NCI-H69 (cell line): ENCODE measurements at places on chromosomes 1 and 21.

DNA sequence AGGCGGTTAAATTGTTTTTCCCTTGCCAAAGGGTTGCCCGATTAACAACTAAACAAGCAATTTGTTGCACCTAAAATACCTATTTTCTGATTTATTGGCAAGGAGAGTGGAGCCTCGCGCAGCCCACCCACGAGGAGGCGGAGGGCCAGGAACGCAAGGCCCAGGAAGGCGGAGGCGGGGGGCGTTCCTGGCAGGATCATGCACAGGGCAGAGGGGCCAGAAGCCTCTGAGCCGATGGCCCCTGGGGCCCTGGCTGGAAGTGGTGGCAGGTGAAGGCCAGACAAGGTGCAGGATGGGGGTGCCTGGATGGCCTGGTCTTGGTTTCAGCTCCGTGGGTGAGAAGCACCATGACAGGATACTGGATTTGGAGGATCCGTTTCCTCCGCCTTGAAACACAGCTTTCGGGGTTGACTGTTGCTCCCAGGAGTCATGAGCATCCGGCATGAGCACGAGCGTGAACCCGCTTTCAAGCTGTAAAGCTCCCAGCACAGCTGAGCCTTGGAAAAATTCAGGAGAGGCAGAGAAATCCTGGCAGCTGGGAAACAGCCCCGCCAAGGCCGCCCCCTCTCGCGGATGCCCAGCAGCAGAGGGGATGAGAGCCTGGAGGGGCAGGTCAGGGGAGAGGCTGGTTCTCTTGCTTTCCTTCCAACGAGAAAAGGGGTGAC lies 35.0 kb downstream of the AJAP1 start:
- DNase-seq: no peak

- DNase-seq: no peak
Observed at GRCh38 chr1:154862907-154863306, 7.2 kb downstream of the KCNN3 start.

DNA sequence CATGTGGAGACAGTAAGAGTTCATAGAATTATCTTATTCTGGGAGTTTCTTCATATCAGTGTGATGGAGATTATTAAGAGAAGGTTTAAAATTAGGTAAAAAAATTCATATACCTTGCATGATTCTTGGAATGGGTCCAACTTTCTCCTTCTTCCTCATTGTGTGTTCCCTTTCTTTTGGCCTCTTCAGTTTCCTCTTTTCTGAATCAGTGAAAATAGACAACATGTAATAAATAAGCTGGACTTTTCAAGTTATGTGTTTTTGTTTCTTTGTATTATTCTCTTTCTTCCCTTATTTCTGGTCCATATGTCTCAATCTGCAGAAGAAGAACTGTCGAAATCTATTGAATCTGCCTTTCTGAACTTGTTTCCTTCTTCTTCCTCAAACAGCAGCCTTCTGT lies 30.5 kb downstream of the C4BPA start:
- no peak for DNase-seq

- peak; percentile 5 for DNase-seq
Observed at GRCh38 chr1:11772458-11772857, 10.5 kb downstream of the C1orf167 start.

- DNase-seq: no peak
Observed at GRCh38 chr21:27265492-27265891, 298.6 kb upstream of the ADAMTS5 start.

DNA sequence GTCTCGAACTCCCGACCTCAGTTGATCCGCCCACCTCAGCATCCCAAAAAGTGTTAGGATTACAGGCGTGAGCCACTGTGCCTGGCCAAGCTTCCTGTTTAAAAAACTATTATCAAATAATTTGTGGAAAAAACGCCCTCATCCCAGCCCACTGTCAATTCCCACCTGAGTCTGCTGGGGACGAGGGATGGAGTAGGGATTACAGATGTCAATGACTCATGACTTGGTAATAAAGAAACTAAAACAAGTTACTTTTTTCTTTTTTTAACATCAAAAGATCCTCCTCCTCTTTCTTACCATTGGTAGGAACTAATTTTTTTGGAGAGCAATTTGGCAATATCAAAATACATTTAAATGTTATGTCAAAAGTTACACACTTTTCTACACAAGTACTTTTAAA lies 9.7 kb downstream of the CNN3 start:
- no peak for DNase-seq

GRCh38 chr1:7389201-7389905 lies 381.7 kb upstream of the VAMP3 start:
- DNase-seq: no peak
